NCI-H146 (cell line): ENCODE measurements at places on chromosomes 3 and 15.
A peak's percentile ranks its signal among the peaks of the same experiment; 100 is the strongest.

DNA sequence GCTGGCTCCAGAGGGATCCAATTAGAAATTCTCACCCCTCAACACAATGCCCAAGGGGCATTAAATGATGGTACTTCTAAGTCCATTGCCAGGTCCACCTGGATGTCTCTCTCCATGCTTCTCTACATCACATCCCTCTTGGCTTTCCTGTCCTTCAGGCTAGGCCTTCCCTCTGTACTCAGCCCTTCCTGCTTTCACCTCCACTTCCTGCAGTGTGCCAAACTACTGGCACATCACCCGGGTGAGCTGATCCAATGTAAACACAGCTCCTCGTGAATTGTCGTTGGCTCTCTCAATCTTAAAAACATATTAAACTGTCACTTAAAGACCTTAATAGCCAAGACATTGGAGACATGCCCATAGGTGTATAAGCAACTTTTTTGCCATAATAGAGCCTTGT, 4.0 kb downstream of the LMCD1 start:
- DNase-seq = no peak

- no peak for DNase-seq
These were observed 79.9 kb downstream of the TLE3 start for GRCh38 chr15:70017801-70018200.

GRCh38 chr15:94327356-94327936, 96.1 kb downstream of the MCTP2 start:
- peak; percentile 24 for DNase-seq

- no peak for DNase-seq
These were observed 206.9 kb upstream of the BHLHE40 start for GRCh38 chr3:4772171-4772804.

DNA sequence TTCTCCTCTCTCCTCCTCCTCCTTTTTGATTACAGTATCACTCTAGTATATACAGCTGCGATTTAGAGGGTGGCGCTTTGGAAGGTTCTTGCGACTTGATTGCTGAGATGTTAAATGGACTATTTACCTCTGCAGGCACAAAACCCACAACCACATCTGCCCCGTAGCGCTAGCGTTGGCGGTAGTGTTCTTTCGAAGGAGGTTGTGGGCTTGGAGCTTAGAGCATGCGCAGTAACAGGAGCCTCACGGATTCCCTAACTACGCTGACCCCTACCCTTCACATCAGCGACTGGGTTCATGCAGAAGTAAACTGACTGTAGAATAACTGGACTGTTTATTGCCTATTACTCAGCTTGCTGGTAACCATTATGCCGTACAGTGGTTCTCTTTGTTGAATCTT, 58.0 kb downstream of the CGGBP1 start:
- peak; percentile 2 for DNase-seq

DNA sequence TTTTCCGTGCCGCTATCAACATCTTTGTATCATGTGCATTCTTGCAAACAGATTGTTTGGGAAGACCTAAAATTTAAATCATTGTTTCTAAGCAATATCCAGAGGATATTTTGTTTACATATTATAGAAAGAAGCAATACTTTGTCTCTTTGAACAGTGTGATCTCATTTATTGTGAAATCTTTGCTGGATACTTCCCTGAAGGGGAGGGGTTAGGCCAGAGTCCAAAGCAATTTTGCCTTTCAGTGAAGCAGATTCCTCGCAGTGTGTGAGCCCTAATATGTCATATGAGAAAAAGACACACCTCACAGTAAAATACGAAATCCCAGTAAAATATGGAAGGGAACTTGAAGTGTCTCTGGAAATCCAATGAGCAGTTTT, 158.7 kb upstream of the SLCO3A1 start:
- DNase-seq = no peak

DNA sequence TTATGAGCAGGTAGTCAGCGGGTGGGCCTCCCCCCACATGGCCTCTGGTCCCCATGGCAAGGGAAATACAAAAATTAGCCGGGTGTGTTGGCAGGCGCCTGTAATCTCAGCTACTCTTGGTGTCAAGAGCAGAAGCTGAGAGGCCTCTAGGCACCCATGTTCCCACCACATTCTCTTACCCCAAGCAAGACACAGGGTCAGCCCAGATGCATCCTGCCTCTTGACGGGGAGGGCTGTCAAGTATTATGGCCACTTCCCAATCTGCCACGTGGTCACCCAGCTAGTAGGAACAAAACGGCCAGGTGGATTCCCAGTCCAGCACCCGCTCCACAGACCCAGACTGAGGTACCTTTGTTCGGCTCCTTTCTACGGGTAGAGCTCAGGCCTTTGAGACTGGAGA, 16.2 kb upstream of the SLC6A6 start:
- no peak for DNase-seq

GRCh38 chr3:55646121-55646520, 159.0 kb upstream of the WNT5A start:
- DNase-seq = no peak

GRCh38 chr3:187935623-187936156, 190.4 kb upstream of the BCL6 start:
- no peak for DNase-seq

DNA sequence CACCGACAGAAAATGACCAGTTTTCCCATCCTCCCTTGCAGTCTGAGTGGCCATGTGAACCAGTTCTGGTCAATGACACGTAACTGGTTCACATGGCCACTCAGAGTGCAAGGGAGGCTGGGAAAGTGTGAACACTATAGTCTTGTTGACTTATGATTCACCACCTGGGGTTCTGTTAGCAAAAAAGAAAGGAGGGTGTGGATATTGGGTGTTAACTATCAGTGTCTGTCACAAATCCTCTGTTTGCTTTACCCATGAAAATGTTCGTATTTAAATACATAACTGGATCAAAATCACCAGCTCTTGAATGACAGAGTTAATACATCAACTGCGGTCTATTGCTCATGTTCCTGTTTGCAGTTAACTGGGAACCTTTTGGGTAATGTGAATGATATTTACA, 92.3 kb downstream of the ADAMTSL3 start:
- no peak for DNase-seq

GRCh38 chr3:52366527-52366926, 50.4 kb downstream of the DNAH1 start:
- no peak for DNase-seq

GRCh38 chr3:125386811-125387210, 11.7 kb upstream of the ZNF148 start:
- no peak for DNase-seq

DNA sequence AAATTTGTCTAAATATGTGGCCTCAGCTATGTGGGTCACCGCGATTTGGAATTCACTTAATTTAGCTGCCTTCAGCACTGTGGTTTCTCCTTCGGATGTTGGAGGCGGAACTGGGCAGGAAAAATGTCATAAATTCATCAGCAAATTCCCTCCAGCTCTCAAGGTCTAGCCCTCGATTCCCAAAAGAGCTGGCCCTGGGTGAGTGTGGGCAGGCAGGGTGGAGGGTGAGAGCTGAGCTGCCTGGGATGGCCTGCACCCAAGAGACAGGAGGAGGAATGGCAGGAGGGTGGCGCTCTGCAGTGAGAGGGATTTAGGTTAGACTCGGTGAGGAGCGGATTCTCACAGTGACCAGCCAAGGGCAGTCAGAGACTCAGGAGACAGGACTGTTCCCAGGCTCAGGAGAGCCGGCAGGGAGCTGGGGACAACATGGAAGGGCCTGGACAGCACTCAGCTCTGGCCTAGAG, 57.1 kb downstream of the FEM1B start:
- DNase-seq = no peak

GRCh38 chr3:185935465-185936272, 2.1 kb downstream of the TRA2B start:
- DNase-seq = peak; percentile 18
